Right renal cortex interstitium (tissue), 3 donors: ENCODE measurements at places on chromosomes 7 and 10.

GRCh38 chr7:131327049-131327625 lies 539 bp upstream of the MKLN1 start:
- peak; percentile 43 for DNase-seq

- DNase-seq = no peak
Measured at GRCh38 chr7:121752706-121753105, 120.3 kb upstream of the PTPRZ1 start.

- DNase-seq = no peak
Measured at GRCh38 chr10:612696-613095, 76.8 kb downstream of the DIP2C start.

DNA sequence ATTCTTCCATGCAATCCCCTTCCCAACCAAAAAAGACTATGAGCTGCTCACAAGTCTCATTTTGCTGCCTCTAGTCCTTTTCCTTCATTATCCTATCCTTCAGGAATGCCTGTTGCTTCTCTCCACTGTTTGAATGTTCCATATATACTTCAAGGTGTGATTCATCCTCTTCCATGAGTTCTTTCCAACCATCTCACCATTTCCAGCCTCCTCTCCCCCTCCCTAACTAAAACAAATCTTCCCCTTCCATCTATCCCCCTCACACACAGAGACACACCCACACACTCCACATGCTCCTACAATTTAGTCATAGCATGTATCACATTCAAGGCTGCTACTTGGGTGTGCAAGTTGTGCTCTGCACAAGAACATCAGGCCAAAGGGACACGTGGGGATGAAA lies 254.3 kb downstream of the DYNC1I1 start:
- no peak for DNase-seq

- no peak for DNase-seq
Measured at GRCh38 chr10:11901454-11901832, 78.3 kb downstream of the PROSER2 start.
